Right ventricle myocardium inferior (tissue), 1 donor: ENCODE measurements at places on chromosomes 1 and 21. TPM values are rescaled to one million over a fixed set of nuclear protein-coding genes. Genes with fewer than 3 reads are reported as not detected.
A peak's percentile ranks its signal among the peaks of the same experiment; 100 is the strongest.

AQP10 gene
- total RNA-seq: not detected

NCDN gene
- total RNA-seq: 22.8 TPM

CYP4X1 gene
- total RNA-seq: 1.5 TPM

PTPRC gene
- 9.7 TPM for total RNA-seq

NIBAN1 gene
- 354 TPM for total RNA-seq

HES4 gene
- total RNA-seq: 36.7 TPM

WLS gene
- 97.2 TPM for total RNA-seq

S100A8 gene
- total RNA-seq: 79.9 TPM

OR10R2 gene
- not detected for total RNA-seq

GRCh38 chr21:33268737-33269441 lies 2.7 kb downstream of the IL10RB start:
- no peak for DNase-seq

- DNase-seq: no peak
Observed at GRCh38 chr21:46078978-46079351, 18.9 kb upstream of the COL6A2 start.

GRCh38 chr1:218948446-218948845 lies 225.2 kb upstream of the LYPLAL1 start:
- no peak for DNase-seq

GRCh38 chr1:39150779-39151178 lies 53.7 kb upstream of the MACF1 start:
- no peak for DNase-seq

GRCh38 chr1:212958175-212958574 lies 7.8 kb downstream of the VASH2 start:
- no peak for DNase-seq

DNA sequence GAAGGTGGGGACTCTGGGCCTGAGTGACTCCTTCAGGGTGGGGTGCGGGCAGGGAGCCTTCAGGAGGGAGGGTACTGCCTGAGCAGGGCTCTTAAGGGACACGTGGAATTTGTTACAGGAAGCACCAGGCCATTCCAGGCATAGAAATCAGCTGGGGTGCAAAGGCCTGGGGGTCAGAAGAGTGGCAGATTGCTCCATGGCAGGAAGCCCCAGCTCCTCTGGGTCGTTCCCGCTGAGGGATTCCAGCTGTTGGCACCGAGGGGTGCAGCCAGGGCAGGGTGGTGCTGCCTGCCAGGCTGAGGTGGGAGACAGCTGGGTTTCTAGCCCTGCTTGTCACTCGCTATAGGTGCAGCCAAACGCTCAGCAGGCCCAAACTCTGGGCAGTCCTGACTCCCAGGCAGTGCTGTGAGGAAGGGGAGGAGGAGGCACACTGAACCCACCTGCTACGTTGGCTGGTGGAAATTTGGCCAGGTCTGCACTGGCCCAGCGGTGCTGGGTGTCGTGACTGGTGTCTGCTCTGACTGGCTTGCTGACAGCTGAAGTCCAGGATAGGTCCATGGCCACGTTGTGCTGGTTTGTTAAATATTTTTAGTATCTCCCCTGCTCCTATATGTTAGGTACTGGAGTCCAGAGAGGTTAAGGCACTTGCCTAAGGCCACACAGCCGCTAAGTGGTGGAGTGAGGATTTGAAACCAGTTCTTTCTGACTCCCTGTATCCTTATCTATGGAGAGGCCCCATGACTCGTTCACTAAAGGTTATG lies 19.3 kb downstream of the TNFRSF1B start:
- no peak for DNase-seq

- DNase-seq: no peak
Observed at GRCh38 chr1:179190861-179191260, 38.6 kb downstream of the ABL2 start.

- DNase-seq: peak; percentile 77
Observed at GRCh38 chr1:59178339-59179187, 118.3 kb upstream of the FGGY start.

- no peak for DNase-seq
Observed at GRCh38 chr1:203276916-203277545, 28.3 kb upstream of the BTG2 start.

DNA sequence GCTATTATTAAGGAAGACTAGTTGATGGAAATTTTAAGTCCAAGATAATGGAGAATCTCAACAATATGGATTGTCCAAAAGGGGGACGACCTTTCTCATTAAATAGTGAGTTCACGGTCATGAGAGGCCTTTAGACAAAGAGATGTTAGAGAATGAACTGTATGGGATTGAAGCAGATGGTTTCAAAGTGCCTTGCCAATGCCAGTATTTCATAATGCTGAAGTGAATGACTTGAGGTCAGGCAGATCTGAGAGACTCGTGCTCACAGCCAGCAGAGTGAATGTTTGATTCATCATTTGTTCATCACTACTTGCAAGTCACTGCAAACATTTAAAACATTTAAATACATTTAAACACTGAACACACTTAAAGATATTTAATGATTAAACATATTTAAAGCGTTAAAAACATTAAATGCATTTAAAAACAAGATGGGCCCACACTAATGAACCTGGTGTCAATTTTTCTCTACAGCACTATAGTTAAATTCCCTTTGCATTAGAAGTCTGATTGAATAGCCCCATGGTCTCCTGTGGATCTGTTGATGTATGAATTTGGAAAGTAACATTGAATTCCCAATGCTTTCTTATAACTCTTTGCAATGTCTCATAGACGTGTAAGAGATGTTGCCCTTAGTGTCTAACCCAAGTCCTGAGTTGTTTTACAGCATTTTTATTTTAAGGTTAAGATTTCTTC lies 80.7 kb downstream of the TGFB2 start:
- no peak for DNase-seq

GRCh38 chr21:14482165-14482564 lies 64.0 kb downstream of the SAMSN1 start:
- no peak for DNase-seq

DNA sequence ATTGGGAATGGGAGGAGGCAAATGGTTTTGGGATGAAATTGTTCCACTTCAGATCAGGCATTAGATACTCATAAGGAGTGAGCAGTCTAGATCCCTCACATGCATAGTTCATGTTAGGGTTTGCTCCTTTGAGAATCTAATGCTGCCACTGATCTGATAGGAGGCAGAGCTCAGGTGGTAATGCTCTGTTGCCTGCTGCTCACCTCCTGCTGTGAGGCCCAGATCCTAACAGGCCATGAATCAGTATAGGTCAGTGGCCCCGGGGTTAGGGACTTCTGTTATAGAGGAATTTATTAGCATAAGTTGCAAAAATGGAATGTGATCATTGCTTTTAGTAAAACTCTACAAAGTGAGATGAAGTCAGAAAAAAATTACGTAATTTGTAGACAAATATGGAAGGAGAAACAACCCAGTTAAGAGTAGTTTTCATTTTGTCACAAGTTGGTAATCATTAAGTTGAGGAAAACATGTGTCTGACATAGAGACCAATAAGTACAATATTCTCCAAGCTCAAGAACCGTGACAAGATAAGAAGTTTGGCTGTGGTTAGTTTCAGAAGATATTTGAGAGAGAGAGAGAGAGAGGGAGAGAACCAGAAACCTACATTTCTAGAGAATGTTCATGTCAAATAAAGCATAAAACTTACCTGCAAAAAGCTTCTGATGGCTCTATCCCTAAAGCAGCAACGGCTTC lies 689.7 kb upstream of the PRMT6 start:
- no peak for DNase-seq

- no peak for DNase-seq
Observed at GRCh38 chr1:67741736-67742135, 56.7 kb downstream of the GADD45A start.

GRCh38 chr1:50502147-50502546 lies 78.9 kb upstream of the DMRTA2 start:
- no peak for DNase-seq

- no peak for DNase-seq
Observed at GRCh38 chr1:32925403-32926162, 24.4 kb upstream of the TMEM54 start.

- no peak for DNase-seq
Observed at GRCh38 chr21:28675331-28676041, 317.2 kb downstream of the LTN1 start.

DNA sequence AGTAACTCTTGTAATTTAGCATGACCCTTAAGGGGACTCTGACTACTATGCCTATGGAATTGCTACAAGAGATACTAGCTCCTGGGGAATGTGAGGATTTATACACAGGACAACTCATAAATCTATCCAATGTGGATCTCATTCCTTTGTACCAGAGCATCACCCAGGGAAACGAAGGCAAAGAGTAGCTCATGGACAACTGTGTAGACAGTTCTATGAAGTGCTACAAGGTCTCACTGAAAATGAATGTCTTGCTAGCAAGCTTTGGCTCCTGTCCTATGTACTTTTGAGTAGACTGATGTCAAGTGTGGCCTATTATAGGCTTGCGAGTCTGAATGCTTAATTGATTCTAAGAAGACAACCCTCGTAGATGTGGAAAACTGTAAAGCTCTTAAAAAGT lies 93.7 kb downstream of the ZSWIM5 start:
- DNase-seq: no peak

- DNase-seq: no peak
Observed at GRCh38 chr21:34974162-34974981, 74.7 kb downstream of the RUNX1 start.

- DNase-seq: no peak
Observed at GRCh38 chr1:50724626-50725286, 235.3 kb downstream of the FAF1 start.

- no peak for DNase-seq
Observed at GRCh38 chr1:186905561-186905960, 76.8 kb downstream of the PLA2G4A start.

GRCh38 chr1:231629132-231629531 lies 2.5 kb downstream of the DISC1 start:
- DNase-seq: no peak

GRCh38 chr1:112790920-112791722 lies 76.0 kb upstream of the PPM1J start:
- no peak for DNase-seq

DNA sequence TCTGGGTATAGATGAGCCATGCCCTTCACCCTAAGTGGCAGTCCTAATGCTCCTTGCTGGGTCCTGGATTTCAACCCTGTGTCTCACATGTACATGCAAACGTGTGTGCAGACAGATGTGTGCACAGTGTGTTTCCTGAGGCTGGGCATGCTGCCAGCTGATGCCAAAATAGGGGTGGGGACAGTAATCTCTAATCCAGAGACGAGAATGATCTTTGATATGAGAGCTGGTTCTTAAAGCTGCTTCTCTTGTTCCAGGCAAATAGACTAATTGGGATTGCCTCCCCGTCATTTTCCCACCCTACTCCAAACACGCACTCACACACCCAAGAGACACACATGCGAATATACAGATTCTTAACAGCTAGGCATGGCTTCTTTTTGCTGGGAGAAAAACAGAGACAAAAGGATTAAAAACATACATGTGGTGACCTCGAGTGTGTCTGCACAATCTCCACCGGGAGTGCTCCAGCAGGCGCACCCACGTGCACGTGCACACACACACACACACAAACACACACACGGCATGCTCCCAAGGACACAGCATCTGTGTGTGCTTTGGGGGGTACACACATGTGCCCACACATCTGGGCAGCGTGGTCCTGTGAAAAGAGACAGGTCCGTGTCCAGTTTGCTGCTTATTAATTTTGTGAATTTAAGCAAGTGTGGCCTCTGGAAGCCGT lies 102.1 kb upstream of the ZBTB40 start:
- DNase-seq: no peak
